ENCODE measurements at places on chromosomes 13 and 19.

DNA sequence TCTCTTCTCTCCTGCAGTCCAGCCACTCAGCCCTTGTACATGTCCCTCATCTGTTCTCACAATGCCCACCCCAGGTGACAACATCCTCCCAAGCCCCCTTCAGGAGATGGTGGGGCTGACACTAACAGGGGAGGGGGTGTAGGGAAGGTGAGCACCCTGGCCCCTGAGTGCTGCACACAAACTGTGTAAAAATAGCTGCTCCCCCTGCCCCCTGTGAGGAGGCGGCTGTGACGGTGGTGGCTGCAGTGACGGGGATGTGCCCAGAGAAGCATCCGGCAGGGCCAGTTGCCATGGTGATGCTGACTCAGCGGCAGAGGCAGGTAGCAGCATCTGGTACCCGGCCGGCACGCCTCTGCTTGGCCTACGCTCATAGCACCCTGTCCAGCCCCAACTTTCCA is 13.0 kb upstream of the JUND start:
- DNase-seq, result peak; percentile 76

GRCh38 chr19:10544242-10544752 is 593 bp downstream of the ATG4D start:
- no peak for DNase-seq

- DNase-seq, result no peak
These were observed 3.1 kb downstream of the CDK8 start for GRCh38 chr13:26257049-26257448.

GRCh38 chr19:12696366-12697335 is at the start of gene FBXW9:
Gene FBXW9, minus strand, starts transcription at chr19:12696631. Its CDS starts 50 bp downstream, at chr19:12696581.
- peak; percentile 96 for DNase-seq

- no peak for DNase-seq
These were observed 44.3 kb downstream of the RAP2A start for GRCh38 chr13:97478247-97478646.

DNA sequence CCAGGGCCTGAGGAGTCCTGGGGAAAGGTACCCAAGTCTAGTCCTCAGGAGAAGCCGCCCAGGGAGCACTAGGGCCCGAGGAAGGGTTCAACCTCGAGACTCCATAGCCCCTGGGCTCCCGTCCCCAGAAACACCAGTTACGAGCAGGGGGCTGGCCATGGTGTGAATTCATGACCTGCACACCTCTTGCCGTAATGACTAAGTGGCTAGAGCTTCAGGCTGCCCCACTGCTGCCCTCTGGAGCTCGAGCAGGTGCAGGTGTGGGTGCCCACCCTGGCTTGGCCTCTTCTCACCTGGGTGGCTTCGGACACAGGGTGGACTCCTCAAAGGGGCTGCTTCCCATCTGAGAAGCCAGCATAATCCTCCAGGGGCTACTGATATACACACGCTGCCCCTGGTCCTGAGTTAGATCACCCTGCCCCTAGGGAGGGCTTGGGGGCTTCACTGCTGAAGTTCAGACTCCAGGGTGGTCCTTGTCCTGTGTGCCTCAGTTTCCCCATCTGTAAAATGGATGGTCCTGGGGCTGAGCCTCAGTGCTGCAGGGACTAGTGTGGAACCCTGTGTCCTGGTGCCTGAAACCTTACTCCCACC is 13.6 kb downstream of the SPC24 start:
- no peak for DNase-seq

DNA sequence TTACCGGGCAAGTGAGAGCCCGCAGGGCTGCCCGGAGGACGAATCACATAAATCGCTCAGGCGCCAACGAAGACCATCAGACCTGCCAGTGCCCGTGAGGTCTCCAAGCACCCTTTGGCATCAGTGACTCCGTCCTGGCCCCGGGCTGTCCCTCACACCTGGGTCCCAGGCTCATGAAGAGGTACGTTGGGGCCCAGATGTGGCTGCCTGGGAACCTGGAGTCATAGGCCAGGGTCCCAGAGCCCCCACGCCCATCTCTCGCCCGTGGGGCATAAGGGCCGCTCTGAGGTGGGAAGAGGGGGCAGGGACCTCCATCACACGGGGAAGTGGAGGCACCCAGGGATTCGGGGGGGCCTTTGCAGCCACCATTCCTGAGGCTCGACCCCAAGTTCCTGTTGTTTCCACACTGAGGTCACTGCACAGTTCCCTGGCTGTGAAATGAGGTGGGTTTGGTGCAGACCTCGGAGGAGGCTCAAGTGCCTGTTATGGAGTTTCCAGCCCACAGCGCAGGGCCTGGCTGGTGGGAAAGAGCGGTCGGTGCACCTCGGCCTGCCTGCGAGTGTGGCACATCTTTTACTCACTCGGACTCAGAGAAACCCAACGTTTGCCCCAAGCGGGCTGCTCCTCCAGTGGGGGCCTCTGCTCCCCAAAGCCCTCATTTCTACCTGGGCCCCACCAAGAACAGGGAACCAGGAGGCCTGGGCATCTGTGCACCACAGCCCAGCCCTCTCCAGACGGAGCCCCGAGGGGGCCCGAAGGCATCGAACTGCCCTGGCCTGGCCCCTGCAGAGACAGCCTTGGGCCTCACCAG is 35.9 kb upstream of the C13orf46 start:
- DNase-seq, result no peak

DNA sequence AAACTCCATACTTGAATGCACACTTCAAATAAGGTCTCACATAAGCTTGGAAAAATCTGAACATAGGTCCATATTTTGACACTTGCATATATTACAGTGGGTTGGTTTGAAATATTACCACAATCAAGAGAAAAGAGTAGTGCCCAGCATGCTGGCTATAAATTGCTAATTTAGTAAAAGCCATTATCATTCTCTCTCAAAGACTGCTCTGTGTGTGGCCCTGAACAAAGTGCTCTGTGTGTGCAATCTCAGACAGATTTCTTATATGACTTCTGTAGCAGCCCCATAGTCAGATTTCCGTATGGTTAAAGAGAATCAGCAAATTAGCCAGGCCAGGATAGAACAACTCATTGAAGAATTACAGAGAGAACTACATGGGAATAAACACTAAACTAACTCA is 78.2 kb downstream of the LIG4 start:
- DNase-seq, result no peak

- peak; percentile 17 for DNase-seq
These were observed at the start of gene MYH14 for GRCh38 chr19:50203281-50204080. Gene MYH14, plus strand, starts transcription at chr19:50203622. Its CDS starts 6,744 bp downstream, at chr19:50210366.

DNA sequence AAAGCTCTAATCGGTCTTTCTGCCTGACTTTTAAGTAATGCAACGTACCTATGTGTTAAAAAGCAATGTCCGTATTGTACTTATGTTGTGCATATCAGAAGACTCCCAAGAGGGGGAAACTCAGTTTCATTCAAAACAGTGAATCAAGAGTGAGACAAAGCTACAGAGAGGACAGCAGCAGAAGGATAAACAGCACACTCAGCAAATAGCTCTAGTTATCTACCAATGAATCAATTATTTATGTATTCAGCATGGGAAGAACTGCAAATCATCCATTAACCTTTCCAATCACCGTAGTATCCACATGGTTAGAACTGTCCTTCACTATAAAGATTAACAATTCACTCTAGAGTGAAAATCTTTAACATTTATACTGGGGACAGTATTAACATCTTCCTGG is 36.7 kb upstream of the SOHLH2 start:
- DNase-seq, result no peak

GRCh38 chr19:30390356-30390988 is 18.3 kb downstream of the ZNF536 start:
- DNase-seq, result no peak

GRCh38 chr19:49690656-49691242 is at the start of gene CPT1C:
Gene CPT1C, plus strand, starts transcription at chr19:49691116. Its CDS starts 1,137 bp downstream, at chr19:49692253.
- DNase-seq, result no peak

- DNase-seq, result no peak
These were observed 19.6 kb downstream of the MBNL2 start for GRCh38 chr13:97241761-97242160.

All from stimulated activated naive B cell treated with anti-CD40 and anti-IgM and Interleukin-4, amounts not matched to agents 10 μg/mL and 1 μg/mL and 100 μg/mL, for 72 hours (primary cell).